ENCODE measurements at places on chromosomes 16 and 17. TPM values are rescaled to one million over a fixed set of nuclear protein-coding genes. Genes with fewer than 3 reads are reported as not detected.

GLTPD2 gene
- not detected for total RNA-seq

DNA sequence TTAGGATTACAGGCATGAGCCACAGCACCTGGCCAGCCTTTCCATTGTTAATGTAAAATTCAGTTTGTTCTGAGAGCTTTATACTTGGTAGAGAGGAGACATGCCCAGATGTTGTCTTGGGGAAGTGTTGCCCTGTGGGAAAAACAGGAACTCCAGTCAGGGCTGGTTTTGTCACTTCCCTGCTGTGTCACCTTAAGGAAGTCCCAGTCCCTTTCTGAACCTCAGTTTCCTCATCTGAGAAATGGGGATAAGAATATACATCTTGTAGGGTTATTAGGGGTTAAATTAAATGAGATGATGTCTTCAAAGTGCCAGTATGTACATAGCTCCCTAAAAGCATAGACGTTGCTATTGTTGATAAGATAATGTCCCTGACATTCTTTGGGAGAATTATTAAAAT lies 25.3 kb downstream of the CLEC16A start:
- DNase-seq = no peak

GRCh38 chr17:65005858-65006257 lies 50.7 kb downstream of the GNA13 start:
- no peak for DNase-seq

GRCh38 chr16:72838586-72838910 lies 209.4 kb downstream of the ZFHX3 start:
- no peak for DNase-seq

DNA sequence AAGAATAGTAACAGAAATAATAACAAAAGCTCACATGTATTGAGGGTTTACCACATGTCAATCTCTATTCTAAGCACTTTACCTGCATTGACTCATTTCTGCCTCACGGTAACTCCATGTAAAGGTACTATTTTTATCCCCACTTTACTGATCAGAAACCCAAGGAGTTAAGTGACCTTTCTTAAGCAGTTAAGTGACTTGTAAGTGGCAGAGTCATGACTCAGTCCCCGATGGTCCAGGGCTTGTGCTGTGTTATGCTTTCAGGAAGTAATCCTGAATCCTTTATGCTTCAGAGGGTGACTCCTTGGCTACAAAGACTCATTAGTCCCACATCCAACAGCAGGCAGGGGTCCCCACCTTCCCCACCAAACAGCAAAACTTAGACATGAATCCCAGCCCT lies 66.5 kb downstream of the MRM1 start:
- DNase-seq = peak; percentile 2

GRCh38 chr16:50925758-50926357 lies 184.0 kb downstream of the CYLD start:
- DNase-seq = no peak

- no peak for DNase-seq
Observed at GRCh38 chr16:1965396-1966001, 873 bp upstream of the RPS2 start.

KRT24 gene
- not detected for total RNA-seq
